ENCODE measurements at places on chromosomes 11 and 22.

DNA sequence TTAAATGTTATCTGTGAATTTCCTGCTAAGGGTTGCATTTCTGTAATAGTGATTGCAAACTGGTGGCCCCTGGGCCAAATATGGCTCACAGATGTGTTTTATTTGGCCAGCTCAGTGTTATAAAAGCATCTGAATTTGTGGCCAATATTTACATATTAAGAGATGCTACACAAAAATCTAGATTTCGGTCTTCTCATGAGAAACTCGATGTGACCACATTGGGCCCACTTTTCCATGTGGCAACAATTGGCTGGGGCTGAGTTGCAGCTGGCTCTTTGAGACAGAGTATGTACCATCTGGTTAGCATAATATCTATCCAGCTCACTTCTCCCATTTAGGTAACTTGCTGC lies 244.5 kb upstream of the POU2AF2 start:
- no peak for DNase-seq

- no peak for DNase-seq
Observed at GRCh38 chr11:119747868-119748660, 19.1 kb upstream of the NECTIN1 start.

DNA sequence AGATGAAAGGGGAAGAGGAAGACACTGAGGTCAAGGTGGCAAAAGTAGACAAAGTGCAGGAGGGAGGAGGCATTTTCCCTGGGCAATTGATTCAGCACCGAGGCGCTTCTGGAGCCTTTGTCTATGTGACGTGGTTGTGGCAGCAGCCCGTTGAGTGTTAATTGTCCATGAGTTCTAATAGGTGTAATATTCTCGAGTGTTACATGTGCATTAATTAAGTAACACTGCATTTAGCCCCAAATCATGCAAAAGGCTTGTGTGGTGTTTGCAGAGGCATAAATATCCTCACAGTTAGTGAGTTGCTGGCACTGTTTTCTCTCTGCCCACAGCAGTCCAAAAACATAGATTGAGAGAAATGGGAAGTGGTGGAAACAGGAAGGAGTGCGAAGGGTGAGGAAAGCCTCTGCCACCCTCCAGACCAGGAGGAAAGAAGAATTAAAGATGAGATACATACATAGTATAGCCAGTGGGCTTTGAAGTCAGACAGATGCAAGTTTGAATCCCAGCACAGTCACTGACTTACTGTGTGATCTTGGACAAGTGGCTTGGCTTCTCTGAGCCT lies 361.2 kb downstream of the MN1 start:
- no peak for DNase-seq

DNA sequence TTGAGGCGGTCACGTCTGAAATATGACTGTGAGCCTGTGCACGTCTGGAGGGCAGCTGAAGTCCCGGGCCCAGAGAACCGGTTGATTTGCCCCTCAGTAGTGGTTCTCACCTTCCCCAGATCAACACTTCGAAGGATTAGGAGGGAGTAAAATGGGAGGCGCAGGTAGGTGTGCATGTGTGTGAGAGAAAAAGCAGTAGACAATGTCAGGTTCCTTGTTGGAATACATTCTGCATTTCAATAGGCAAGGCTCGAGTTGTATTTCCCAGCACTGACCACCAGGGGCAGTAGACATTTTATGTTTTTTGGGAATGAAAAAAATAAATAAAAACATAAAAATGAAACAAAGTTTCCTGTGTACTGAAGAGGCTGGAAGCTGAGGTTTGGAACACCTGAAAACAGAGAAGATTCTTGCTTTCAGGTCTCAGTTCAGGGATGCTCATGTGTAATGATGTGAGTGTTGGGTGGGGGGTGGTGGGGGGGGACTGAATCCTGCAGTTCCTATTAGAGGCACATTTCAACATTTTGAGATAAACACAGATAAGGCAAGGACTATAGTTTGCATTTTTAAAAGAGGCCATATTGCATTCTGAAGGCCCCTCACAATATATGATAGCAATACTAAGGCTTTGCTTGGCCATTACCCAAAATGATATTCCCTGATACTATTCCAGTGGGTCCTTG lies 333.9 kb downstream of the CADM1 start:
- DNase-seq = no peak

GRCh38 chr11:71498091-71498490 lies 29.0 kb upstream of the KRTAP5-7 start:
- no peak for DNase-seq

DNA sequence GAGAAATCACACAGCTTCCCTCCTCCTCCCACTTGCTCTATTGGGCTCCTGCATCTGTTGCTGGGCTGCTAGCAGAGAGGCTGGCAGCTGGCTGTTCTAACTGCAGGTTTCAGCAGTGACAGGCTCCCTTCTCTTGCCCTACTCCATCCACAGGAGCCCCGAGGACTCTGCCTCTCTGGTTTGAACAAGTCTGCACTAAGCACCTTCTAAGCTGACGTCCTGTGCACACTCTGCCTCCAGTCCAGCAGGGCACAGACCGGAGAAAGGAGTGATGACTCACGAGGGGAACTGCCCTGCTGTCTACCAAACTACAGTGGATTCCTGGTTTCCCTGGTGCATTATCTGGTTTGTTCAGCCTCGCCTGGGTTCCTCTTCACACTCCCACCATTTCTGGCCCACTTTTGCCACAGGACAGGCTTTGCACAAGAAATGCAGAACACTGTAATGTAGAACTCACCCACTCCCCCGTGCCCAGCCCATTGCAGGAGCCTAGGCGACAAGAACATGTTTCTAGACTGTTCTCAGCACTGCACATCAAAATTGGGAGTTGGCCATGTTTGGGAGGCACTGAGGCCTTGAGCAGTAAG lies 26.0 kb downstream of the IL10RA start:
- DNase-seq = no peak

- no peak for DNase-seq
Observed at GRCh38 chr11:112631333-112631732, 329.9 kb upstream of the NCAM1 start.

- DNase-seq = no peak
Observed at GRCh38 chr11:66077927-66078326, 7.9 kb downstream of the PACS1 start.

- DNase-seq = no peak
Observed at GRCh38 chr11:80698637-80699036, 1257.8 kb upstream of the TENM4 start.

- no peak for DNase-seq
Observed at GRCh38 chr11:128219731-128220120, 367.6 kb downstream of the ETS1 start.

DNA sequence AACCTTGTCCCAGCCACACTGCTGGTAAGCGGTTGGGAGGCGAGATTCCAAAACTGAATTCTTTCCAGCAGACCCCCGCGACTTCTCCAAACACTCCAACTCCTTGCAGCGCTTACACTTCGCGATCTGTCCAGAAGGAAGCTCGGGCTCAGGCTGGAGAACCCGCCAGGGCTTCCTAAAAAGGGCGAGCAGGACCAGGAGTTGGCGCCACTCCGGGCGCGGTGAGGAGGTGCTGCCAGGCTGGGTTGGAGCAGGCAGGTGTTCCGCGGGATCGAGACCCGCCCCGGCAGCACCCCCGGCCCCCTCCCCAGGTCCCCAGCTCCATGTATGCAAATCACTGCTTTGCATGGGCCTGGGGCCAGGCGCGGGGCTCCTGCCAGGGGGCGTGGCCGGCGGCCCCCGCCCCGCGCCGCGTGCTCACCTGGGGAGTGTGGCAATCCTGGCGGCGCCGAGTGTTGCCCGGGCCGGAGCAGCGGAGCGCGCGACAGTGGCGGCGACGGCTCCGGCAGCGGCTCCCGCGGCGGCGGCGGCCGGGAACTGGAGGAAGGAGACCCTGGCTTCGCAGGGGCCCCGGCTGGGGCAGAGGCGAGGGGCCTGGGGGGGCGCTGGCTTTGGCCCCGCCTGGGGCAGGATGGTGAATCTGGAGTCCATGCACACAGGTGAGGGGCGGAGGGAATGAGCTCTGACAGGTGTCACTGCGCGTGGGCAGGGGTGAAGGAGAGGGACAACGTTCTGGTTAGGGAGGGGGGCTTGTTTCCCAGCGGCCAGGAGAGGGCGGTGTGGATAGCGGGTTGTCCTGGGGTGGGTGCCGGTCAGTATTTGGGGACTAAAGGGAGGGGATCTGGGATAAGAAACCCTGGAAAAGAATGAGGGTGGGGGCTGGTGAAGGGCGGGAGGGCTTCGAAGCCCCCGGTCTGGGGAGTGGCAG lies at the start of gene POU2F3:
POU2F3 (plus strand) TSS at position 428 of the 928 bp plus-strand sequence; CDS start at position 632, 204 bp downstream.
- DNase-seq = no peak

All from activated T-helper 1 cell treated with Interleukin-2 at 50 U/mL for 16 hours (primary cell).